ENCODE measurements at places on chromosomes 2 and 18.

- no peak for DNase-seq
Observed at GRCh38 chr2:233129351-233129978, 69.3 kb downstream of the INPP5D start.

DNA sequence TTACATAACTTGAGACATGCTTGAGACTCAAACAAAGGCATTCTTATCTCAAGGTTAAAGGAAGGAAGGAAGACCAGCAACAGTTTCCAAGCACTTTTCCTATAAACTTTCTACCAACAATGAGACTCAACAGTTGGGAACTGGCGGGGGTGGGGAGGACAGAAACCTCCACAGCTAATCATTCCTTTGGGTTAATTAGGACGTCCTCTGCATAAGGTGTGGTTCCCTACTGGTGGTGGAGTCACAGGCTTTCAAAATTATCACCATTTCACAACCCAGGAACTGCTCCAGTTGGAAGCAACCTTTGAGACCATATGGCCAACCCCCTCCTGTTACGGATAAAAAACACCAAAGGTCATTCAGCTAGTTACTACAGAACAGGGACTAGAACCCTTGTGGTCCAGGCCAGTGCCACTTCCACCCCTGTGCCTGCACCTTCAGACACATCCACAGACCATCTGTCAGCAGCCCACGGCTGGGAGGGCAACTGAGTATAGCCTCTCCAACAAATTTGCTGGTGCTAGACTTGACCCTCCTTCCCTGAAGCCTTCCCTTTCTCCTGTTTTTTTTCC is 30.1 kb upstream of the ATL2 start:
- DNase-seq = no peak

GRCh38 chr2:200253639-200254038 is 52.9 kb upstream of the SPATS2L start:
- DNase-seq = no peak

GRCh38 chr2:23069923-23070322 is 315.1 kb upstream of the KLHL29 start:
- no peak for DNase-seq

DNA sequence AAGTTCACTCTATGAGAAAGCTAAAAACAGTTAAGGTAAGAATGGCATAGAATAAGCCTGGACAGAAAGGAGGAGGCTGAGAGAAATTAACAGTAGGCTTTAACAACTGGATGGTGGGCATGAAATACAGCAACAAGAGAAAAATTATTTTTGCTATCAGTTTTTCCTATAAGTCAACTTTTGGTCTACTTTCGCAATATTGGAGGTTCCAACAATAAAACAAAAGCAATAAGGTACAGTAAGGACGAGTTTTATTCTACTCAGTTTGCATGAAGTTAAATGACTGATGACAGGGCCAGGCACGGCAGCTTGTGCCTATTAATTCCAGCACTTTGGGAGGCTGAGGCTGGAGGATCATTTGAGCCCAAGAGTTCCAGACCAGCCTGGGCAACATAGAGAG is 17.3 kb downstream of the RAB1A start:
- no peak for DNase-seq

- DNase-seq = no peak
Observed at GRCh38 chr2:127082974-127083373, 24.0 kb downstream of the BIN1 start.

GRCh38 chr2:219603771-219604170 is 6.1 kb downstream of the STK11IP start:
- DNase-seq = no peak

DNA sequence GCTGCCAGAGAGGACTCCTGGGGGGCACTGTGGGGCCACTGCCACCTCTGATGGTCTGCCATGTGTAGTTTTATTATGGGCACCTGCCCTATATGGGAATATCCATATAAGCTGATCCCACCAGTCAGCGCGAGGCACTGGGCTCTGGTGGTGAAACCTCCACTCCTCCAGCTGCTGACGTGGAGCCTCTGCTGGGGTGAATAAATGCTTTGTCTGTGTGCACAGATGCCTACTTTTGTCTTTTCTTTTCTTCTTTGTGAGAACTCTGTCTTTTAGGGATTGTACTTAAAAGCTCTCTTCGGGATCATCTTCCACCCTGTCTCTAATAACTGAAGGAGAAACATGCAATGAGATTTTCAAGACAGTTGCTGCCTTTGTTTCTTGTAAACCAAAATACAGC is 68.9 kb upstream of the NCK2 start:
- no peak for DNase-seq

GRCh38 chr2:241354668-241355658 is 1.1 kb upstream of the FARP2 start:
- peak; percentile 23 for DNase-seq

GRCh38 chr18:55109818-55110414 is 150.7 kb upstream of the CCDC68 start:
- DNase-seq = no peak

DNA sequence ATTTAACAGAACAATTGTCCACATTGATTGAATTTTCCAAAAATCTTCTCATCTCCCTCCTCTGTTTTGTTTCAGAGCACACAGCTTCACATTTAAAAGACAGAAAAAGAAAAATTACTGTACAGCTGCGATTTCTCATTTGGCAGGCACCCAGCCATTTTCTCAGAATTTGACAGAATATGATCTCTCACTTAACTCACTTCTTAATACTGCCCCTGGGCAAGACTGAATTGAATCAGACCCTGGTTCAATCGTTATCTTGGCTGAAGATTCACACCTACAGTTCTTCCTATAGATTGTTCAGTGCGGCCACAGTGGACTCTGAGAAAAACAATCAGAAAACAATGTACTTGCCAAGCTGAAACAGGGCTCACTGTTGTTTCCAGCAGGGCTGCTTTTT is 90.2 kb upstream of the LHCGR start:
- DNase-seq = no peak

GRCh38 chr2:158407031-158407430 is 49.5 kb downstream of the CCDC148 start:
- no peak for DNase-seq

- no peak for DNase-seq
Observed at GRCh38 chr2:181810823-181811695, 80.5 kb upstream of the ITPRID2 start.

GRCh38 chr18:12391487-12392165 is 14.6 kb upstream of the AFG3L2 start:
- DNase-seq = peak; percentile 25

DNA sequence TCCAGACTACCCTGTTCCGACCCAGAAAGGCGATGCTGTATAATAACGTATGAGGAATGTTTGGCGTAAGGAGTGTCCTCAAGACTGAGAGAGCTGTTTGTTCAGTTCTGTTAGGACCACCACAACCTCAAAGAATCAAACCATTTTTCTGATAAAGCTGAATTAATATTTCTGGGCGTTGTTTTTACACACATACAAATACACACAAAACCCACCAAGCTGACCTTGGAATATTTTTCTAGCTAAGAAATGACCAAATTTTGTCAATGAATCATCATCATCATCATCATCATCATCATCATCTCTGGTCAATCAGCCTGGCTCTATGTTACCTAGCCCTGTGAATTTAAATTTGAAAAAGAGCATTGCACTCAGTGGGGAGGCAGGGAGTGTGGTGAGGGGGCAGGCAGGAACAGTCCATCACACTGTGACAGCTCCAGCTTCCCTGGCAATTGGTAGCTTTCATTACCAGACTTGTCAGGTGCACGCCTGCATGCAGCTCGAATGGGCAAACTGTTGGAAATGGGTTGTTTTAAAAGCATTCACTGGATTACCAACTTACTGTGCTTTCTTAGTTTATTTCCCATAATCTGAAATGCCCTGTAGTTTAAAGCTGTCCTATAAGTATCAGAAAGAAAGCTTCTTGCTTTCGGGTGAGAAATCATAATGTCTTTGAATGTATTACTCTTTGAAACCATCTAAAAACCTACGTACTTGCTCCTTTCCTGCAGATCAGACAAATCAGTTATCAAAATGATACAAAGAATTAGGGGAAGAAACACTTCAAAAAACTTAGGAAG is 6.9 kb upstream of the POU3F3 start:
- no peak for DNase-seq

- DNase-seq = no peak
Observed at GRCh38 chr2:145344076-145344724, 824.3 kb upstream of the ZEB2 start.

GRCh38 chr18:45505497-45506206 is 109.6 kb upstream of the SLC14A2 start:
- no peak for DNase-seq

GRCh38 chr18:39776766-39777165 is 2178.3 kb upstream of the PIK3C3 start:
- DNase-seq = no peak

- DNase-seq = no peak
Observed at GRCh38 chr2:134515137-134515536, 203.7 kb downstream of the TMEM163 start.

DNA sequence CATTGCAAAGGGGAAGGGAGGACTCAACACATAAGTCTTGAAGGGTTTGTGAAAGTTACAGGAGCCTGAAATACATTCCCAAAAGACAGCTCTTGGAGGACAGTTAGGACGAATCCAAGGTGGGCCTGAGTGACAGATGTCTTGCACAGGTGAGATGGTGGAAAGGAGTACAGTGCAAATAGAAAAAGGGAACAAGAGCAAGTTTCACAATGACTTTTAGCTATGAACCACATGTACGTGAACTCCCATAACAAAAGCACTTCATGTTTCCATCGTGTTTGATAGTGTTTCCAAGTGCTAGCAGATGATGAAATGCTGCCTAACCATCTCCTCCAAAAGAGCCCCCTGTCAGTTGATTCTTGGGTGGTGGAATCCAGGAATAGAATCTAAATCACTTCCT is 1.8 kb downstream of the IL18RAP start:
- DNase-seq = no peak

- DNase-seq = no peak
Observed at GRCh38 chr2:129439406-129440302, 539.8 kb upstream of the RAB6C start.

- DNase-seq = no peak
Observed at GRCh38 chr2:217491271-217491670, 511.5 kb downstream of the TNS1 start.

- no peak for DNase-seq
Observed at GRCh38 chr2:130985206-130985780, 108.0 kb downstream of the FAM168B start.

DNA sequence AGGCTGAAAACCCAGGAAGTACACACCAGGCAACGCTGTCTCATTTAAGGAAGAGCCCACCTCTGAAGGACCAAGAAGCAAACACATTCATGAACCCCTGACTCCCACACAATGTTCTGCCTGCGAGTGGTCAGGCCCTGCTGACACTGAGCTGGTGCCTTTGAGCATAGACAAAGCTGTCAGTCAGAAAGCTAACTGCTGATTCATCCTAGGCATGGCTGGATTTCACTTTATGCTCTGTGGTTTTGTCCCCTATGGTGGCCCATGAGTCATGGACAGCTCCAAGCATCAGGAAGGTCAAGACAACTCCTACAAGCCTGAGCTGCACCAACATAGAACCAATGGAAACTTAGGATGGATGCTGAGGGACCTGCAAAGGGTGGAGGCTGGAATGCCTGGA is 78.9 kb downstream of the UXS1 start:
- DNase-seq = no peak

Data from stimulated activated CD8-positive, alpha-beta memory T cell treated with anti-CD3 and anti-CD28 coated beads, Interleukin-7, amount 100 ng/mL, for 1 hour (primary cell).